Breast epithelium (tissue), 4 donors: ENCODE measurements at places on chromosomes 2 and 18.

GRCh38 chr2:206225435-206226232, 48.8 kb upstream of the ZDBF2 start:
- DNase-seq: no peak

- no peak for DNase-seq
These were observed 429.1 kb downstream of the CBLN2 start for GRCh38 chr18:72114801-72115594.

- DNase-seq: no peak
These were observed 156.6 kb downstream of the DOK6 start for GRCh38 chr18:69557282-69557681.

DNA sequence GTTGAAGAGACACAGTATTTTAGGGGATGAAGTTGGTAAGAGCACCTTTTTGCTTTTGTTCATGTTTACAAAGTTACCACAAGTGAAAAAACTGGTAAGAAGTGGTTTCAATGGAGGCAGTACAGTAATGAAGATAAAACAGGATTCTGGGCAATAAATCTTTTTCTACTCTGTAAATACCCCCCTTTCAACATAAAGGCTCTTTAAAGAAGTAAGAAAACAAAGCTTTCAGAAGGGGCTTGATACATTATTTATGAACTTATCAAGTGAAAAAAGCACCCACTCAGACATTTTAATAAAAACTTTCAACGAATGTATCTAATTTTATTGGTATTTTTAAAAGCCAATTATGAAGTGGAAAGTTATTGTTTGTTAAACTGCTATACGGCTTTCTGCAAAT, 522.9 kb downstream of the ZEB2 start:
- DNase-seq: no peak

DNA sequence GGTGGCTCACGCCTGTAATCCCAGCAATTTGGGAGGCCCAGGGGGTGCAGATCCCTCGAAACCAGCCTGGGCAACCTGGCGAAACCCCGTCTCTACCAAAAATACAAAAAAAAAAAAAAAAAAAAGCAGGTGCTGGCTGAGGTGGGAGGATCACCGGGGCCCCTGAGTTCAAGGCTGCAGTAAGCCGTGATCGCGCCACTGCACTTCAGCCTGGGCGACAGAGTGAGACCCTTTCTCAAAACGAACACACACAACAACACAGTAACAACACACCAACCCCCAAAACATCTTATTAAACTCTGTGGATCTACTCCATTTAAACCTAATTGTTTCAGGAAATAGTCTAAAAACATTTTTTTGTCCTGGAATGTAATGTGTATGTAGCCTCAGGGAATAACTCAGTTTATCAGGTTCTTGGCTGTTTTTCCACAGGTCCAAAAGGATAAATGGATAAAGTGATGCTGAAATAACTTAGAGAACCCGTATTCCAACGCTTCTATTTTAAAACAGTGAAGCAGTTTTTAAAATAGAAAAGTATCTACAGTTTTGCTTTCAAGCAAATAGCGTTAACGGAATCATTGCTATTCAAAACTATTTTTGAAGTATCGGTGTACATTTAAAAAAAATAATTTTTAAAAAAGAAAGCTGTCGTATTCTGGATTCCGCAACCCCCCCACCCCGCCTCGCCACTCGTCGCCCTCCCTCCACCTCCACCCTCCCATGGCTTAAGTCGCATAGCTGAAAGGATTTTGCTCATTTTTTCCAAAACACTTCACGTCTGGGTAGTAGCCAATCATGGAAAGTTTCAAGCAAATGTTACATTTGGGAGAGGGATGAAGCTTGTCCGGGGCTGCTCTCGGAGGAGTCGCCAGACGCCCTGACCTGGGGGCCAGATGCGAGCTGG, 895 bp upstream of the GLS start:
- DNase-seq: no peak

DNA sequence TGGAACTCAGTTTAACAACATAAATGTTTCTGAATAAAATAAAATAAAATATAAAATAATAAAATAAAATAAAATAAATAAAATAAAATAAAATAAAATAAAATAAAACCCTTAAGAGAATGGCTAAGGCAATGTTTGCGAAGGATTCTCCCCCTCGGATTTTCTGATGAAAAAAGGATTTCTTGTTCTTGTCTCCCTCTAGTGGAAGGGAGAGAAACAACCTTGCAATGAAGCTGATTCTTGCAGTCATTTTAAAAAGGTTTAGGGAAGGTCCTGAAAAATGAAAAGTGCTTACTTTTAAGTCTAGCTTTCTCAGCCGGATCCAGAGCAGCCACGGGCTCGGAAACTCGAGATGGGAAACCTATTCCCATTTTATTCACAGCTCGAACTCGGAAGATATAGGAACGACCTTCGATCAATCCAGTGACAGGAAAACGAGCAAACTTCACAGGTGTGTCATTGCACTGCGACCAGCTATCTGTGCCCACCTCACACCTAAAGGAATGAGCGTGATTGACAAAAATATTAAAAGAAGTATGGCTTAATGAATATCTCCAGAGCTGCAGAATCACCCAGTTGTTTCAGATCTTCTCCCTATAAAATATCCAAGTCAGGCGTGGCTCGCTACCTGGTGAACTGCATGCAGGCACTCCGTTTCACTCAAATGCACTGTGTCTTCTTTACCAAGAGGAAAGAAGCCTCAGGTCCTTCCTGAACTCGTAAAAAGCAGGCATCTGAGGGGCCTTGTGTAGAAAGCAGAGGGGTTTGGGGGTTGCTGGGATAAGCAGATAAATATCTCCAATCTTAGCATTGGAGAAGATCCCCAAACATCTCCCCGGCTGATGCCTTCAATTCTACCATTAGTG, 68.1 kb downstream of the MYOM1 start:
- DNase-seq: no peak

DNA sequence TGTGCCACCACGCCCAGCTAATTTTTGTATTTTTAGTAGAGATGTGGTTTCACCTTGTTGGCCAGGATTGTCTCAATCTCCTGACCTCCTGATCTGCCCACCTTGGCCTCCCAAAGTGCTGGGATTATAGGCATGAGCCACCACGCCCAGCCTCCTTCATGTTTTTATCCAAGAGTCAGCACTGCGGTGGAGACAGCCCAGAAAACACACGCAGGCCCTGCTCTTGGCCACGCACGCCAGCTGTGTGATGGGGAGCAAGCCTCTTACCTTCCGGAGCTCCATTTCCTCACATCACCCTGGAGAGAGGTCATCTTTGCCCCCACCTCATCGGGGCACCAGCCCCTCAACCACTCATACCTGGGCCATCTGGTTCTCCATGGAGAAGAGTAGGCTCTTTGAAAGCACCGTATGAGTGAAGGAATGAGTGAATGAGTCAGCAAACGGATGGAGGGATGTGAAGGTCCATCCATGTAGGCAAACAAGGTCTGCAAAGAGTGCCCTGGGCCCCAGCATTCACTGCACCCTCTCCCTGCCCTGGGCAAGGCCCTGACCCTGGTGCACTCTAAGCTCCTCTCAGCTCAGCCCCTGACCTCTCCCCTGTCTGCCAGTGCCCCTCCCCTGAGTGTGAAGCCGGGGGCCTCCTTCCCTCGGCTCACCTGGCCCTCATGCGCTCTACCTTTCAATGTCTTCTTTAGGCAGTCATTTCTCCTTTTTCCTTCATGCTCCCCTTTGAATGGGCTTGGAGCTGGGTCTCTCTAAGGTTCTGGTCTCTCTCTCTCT, 7.4 kb downstream of the GYPC start:
- no peak for DNase-seq

- DNase-seq: no peak
These were observed 7.1 kb downstream of the CATIP start for GRCh38 chr2:218363736-218364135.

DNA sequence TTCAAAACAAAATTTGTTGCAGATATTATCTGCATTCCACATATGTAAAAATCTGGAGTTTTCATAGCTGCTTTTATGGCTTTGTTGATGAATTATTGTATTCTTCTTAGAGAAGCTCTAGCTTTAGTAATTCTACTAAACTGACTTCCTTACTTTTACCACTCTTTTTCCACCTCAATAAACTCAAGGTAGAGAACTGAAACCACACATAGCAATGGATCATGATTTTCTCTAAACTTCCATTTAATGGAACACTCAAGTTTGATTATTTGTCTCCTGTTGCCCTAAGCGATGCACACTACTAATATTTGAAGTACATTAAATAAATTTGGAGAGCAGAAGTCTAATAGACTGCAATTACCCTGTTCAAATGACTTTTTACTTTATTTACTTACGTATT, 192.0 kb downstream of the NBAS start:
- no peak for DNase-seq

DNA sequence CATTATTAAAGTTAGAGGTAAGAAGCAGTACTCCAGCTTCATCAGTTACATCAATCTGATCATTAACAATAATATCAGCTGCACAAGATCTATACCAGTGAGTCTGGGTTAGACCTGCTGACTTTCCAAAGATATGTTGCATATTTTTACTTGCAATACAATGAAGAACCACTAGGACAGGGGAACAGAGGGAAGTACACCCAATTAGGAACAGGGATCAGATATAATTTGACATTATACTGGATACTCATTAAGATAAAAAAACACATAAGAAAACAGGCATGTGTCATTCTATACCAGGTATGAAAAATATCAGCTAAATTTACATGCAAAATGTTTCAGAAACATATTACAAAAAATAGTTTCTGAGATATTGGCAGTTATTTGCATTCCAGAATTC, 995.1 kb upstream of the DDX18 start:
- no peak for DNase-seq

GRCh38 chr2:18319987-18320386, 240.5 kb downstream of the RDH14 start:
- DNase-seq: no peak

- no peak for DNase-seq
These were observed 1057.1 kb upstream of the CRIM1 start for GRCh38 chr2:35298493-35298892.

DNA sequence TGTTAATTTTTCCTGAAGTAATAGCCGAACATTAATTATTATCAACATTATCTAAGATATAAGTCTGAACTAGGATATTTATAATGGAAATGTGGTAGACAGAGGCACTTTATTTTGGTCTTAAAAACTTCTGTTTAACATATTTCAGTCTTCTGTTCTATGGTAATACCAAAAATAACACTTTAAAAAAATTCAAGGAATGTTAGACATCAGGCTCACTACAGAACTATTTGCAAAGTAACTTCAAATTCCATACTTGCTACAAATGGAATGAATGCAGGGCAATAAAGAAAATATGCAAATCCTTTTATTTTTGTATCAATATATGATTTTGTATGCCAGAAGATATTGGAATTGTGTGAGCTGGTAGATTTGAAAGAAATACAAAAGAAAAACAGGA, 345.5 kb upstream of the DSEL start:
- DNase-seq: no peak

GRCh38 chr2:128631698-128632500, 313.2 kb upstream of the HS6ST1 start:
- no peak for DNase-seq
